ENCODE measurements at places on chromosomes 5 and 9. TPM values are rescaled to one million over a fixed set of nuclear protein-coding genes. Genes with fewer than 3 reads are reported as not detected.

The TTC39B gene
- total RNA-seq = 55.5 TPM

The PPP3R2 gene
- not detected for total RNA-seq

The C9 gene
- total RNA-seq = not detected

- DNase-seq = no peak
Observed at GRCh38 chr9:118686959-118687358, 682.3 kb downstream of the BRINP1 start.

GRCh38 chr9:133429641-133430161 is 7.5 kb downstream of the ADAMTS13 start:
- peak; percentile 95 for DNase-seq

DNA sequence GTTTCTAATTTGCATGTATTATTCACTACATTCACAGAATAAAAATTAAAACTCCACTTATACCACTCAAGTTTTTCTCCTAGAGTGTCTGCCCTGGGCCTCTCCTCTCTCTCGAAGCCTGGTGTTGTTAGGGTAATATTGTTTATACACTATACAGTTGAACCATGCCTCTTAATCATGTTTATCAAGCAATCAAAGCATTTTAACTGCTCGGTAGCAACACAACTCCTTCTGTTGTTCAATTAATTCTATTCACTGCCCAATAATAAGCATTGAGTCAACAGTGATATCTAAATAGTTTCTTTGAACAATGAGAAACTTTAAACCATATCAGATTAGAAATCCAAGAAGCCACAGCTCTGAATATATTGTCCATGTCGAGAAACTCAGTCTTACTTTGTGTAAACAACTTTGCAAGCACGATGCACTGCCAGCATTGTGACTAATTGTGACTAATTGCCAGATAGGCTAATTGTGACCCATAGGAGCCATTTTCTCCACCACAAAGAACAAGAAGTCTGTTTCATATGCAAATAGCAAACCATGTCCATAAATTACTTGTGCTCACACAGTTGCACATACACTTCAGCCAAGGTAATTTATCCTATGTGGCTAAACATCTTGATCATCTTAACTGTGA is at the start of gene DNAH5:
Gene DNAH5, minus strand, starts transcription at position 129 of the 640 bp plus-strand sequence. CDS start 250 bp downstream, outside the sequence.
- no peak for DNase-seq

DNA sequence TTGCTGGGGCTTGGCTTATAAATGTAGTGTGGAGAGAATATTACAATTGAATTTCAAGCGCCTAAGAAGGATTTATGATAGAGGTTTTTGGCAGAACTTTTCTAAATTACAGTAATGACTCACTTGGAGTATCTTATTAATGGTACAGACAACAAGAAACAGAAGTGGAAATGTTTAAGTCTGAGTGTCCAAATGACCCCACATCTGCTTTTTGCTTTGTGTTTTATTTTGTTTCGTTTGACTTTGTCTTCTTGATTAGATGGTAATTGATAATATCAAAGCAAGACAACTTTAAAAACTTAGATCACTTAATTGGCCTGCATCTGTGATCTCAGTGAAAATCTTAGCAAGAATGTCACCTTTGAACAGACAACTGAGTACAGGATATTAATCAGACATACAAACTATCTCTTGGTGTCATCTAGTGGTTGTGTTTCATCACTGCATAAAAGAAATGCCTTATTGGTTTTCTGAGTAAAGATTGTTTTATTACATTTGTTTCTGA is 577.4 kb downstream of the ISL1 start:
- no peak for DNase-seq

GRCh38 chr5:115770466-115770865 is 46.0 kb downstream of the CDO1 start:
- DNase-seq = peak; percentile 82

- no peak for DNase-seq
Observed at GRCh38 chr5:134777366-134777765, 18.8 kb downstream of the DDX46 start.

DNA sequence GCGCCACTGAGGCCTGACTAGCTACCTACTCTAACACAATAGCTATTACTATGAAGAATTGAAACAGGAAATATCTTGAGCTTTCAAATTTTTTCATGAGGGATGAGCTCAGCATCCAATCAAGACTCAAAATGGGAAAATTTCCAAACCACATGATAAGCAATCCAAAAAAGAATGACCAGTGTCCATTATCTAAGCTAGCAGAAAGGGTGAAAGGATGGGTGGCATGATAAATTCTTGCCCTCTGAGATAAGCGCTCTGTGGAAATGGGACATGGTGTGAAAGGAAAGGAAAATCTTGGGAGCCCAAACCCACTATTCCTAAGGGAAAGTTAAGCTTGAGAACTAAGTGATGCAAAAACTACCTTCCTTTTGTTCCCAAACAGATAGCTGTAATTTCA is 170.2 kb upstream of the NREP start:
- DNase-seq = no peak

- DNase-seq = no peak
Observed at GRCh38 chr5:169423580-169424278, 122.8 kb upstream of the SLIT3 start.
